ENCODE measurements at places on chromosomes 5 and 9.

DNA sequence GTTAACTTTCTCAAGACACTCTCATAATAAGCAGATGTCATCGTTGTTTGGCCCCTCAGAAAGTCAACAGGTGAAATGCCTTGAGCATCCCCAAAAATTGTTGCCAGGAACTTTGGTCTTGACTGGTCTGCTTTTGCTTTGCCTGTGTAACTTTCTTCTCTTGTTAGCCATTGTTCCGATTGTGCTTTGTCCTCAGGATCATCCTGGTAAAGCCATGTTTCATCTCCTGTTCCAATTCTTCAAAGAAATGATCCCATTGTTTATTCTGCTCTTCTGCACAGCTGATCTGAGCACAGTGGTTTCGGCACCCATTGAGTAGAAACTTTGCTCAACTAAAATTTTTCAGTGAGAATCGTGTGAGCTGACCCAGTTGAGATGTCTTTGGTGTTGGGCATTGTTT, 8.1 kb upstream of the ZBED3 start:
- DNase-seq, result no peak

DNA sequence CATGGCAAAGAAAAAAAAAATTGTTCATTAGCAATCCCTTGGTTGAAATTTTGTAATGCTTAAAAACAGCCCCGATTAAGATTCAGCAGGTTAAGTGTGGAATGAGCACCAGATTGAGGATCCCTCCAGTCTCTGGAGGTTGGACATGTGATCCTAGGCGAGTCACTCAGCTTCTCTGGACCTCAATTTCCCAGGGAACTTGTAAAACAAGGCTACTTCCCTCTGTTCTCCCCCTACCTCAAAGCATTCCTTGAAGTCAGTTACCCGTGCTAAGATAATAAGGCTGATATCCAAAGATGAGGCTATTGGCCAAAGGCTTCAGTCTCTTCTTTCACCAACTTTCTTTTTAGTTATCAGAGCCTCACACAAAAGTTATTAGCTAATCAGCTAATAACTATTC, 2.9 kb downstream of the KLHL3 start:
- DNase-seq, result no peak

DNA sequence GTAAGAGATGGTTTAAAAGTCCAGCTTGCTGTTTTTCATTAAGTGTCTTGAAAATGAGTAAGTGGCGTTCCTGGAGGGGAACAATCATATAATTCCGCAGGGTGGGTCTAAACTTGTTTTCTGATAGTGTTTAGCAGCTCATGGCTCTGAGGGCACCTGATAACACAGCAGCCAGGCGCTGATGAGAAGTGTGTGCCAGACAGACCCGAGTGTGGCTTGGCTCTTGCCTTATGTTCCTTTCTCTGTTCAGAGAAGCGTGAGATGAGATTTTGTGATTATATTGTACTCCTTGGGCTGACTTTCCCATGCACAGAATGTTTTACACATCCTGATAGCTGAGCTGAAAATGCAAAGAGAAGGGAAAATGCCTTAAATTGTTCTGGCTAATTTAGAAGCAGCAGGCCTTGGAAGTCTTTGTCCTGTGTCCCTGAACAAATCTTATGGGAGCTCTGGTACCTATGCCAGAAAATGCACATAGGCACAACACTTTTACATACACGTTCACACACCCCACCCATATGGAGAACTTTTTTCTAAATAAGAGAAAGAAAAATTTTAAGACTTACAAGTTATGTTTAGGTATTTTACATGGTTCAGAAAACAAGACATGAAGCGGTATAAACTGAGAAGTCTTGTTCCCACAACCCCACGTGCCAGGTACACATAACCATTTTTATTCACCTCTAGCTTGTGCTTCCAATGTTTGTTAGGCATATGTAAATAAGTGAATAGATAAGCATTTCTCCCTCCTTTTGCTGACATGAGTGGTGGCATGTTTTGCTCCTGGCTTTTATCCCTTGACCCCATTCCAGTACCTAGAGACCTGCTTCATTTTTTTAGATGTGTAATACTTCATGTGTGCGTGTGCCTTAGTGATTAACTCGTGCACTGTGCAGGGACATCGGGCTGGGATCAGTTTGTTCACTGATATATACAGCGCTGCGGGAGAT, 152.2 kb upstream of the OTULINL start:
- no peak for DNase-seq

DNA sequence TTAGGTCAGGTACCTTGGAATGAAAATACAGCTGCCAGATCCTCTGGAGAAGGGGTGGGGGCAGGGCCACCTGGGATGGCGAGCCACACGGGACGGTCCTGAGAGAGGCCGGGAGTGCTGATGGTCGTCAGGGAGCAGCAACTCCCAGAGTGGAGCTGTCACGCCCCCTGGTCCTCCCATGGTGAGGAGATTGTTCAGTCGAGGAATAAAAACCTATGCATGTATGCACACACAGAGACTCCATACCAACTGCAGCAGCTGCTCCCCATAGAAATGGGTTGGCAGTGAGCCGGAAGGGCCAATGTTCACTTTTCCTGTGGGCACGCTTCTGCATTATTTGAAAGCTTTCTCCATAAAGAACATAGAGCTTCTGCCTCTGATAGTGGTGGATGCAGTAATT, 45.2 kb upstream of the SEMA4D start:
- DNase-seq, result no peak

GRCh38 chr5:60738461-60738860, 38.5 kb upstream of the DEPDC1B start:
- DNase-seq, result no peak

GRCh38 chr5:117337064-117337749, 762.6 kb upstream of the SEMA6A start:
- no peak for DNase-seq

GRCh38 chr5:66989286-66989685, 207.3 kb downstream of the CD180 start:
- no peak for DNase-seq

DNA sequence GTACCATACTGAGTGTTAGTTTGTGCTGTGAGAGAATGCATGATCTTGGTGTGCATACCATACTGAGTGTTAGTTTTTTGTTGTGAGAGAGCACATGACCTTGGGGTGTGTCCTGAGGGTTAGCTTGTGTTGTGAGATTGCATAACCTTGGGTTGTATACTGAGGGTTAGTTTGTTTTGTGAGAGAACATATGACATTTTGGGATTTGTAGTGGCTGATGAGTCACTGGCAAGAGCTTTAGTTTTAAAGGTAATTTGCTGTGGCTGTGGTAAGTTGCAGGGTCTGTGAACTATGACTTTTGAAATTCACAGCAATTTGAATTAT, 1068.3 kb upstream of the EDIL3 start:
- no peak for DNase-seq

- DNase-seq, result no peak
These were observed 108.3 kb upstream of the LHFPL2 start for GRCh38 chr5:78756858-78757257.

- no peak for DNase-seq
These were observed 83.3 kb upstream of the CCDC112 start for GRCh38 chr5:115379622-115380344.

DNA sequence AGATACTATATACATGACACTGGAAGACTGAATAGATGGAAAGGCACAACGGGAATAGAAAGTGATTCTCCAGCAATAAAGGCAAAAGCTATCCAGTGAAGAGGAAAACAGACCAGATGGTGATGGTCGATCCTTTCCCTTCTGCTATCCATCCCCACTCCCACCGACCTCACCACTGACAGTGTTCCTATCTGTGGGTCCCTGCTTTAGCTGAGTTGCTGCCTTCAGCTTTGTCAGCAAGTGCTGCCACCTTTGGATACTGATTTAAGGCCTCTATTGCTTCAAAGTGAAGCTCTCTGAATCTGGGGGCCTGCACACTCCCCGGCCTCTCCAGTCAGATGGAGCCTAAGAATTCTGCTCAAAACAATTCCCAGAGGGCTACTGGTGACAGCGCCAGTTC, 32.3 kb downstream of the EPB41L4A start:
- no peak for DNase-seq

DNA sequence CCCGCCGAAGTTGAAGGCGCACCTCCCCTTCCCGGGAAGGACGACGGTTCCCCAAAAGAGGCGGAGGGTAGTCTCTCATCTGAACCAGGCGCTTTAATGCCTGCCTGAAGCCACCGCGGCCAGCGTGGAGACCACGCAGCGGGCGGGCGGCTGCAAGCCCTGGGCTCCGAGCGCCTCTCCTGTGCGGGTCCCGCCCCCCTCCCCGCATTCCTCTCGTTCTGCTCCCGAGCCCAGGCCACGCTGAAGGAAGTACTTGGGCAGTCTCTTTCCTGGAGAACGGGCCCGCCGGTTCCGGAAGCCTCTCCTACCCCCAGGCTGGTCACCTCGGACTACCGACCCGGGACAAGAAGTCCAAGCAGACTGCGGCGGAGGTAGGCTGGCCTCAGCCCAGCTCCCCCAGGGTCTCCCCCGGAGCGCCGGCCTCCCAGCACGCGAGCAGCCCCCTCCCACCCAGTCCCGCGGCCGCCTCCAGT, 571 bp downstream of the PPIC start:
- peak; percentile 14 for DNase-seq

DNA sequence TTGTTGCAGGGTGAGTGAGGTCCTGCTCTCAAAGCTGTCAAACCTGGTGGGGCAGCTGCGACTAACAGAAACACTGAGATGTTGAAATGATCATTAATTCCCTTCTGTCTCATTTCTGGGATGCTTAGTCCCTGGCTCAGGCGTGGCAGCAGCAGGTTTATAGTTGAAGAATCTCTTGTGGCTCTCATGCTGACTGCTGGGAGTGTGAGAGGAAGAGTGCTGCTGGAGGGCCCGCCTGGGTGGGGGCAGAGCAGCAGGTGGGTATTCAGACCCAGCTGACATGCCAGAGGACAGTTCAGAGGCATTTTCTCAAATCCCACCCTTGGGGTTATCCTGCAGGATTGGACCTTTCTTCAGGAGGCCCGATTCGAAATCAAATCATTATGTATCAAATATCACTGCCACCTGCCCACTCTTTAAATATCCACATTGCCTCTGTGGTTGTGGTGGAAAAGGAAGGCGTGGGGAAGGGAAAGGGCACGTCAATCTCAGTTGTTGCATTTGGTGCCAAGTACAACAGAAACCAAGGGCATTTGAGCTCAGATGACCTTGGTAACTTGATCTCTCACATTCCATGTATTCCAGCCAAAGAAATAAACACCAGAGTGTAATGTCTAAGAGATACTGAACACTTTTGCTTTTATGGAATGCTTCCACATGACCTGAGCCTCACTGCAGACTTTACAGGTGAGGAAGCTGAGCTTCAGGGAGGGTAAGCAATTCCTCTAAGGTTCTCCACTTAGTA, 224.3 kb downstream of the AOPEP start:
- DNase-seq, result no peak

GRCh38 chr5:134371834-134372340, 518 bp downstream of the UBE2B start:
- peak; percentile 85 for DNase-seq

DNA sequence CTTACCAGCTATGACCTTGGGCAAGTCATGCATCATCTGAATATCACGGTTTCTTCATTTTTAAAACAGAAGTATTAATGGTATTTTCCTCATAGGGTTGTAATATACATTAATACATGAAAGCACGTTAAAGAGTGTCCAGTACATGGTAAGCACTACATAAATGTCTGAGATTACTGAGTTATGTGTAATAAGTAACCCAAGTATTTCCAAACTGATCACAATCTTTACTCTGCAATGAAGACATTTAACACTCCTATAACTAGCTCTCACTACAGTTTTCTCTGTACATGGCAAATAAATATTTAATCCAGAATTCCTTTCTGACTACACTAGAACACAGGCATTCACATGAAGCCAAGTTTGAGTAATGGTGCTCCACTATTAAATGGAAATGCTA, 4.0 kb downstream of the GLDC start:
- no peak for DNase-seq

GRCh38 chr9:136526625-136527066, 19.2 kb downstream of the NOTCH1 start:
- no peak for DNase-seq

GRCh38 chr9:133882849-133883755, 109.0 kb downstream of the VAV2 start:
- DNase-seq, result no peak

- DNase-seq, result no peak
These were observed 199.1 kb downstream of the MTRR start for GRCh38 chr5:8068078-8068477.

- DNase-seq, result no peak
These were observed 83.1 kb upstream of the PLPP6 start for GRCh38 chr9:4579001-4579400.

GRCh38 chr5:77200663-77201062, 9.8 kb upstream of the PDE8B start:
- DNase-seq, result no peak

- no peak for DNase-seq
These were observed 139.0 kb downstream of the FAM114A2 start for GRCh38 chr5:153899746-153900145.

DNA sequence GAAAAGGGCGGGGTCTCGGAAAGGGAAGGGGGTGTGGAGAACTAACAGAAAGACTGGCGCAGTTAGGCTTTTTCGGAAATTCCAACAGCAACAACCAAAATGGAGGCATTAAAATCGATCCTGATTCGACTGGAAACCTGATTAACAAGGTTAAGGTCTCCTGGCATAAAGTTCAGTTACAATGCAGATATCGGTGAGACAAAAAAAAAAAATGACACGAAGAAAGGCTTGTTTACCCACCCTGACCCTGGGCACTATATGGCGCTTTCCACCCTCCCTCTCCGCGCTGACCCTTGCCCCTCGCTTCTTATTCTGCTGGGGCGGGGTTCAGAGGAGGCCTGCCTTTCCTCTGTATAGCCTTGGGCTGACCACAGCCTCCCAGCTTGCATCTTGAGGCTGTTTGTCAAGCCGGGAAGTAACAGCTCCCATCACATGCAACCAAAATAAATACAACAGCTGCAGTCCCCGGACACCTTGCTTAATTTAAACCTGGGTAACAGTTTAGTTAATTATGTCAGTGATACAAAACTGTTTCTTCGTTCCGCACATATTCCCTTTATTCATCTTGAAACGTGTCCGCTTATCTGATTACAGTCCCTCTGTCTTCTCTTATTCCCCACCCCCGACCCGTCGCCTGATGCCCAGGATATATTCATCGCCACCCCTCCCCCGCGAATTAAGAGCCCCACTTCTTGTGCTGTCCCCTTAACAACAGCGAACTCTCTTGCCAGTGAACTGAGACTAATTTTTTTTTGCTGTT, 795 bp upstream of the PJA2 start:
- DNase-seq, result peak; percentile 40

DNA sequence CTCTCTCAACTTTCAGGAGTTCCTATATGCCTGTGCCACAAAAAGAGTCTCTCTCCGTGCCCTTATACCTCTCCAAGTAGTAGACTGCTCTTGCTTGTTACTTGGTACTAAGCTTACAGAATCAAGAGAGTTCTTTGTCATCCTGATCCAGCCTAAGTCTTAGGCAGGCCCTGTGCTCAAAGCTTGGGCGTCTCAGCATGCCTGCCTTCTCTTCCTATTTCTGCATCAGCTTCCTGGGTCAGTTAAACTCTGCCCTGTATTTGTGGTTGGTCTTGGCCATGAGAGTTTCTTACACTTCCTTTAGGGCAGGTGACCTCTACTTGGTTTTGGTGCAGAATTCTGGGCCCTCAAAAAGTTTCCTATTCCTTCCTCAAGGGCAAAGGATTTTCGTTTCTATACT, 33.0 kb upstream of the UGCG start:
- no peak for DNase-seq

- no peak for DNase-seq
These were observed 71.2 kb downstream of the ZCCHC7 start for GRCh38 chr9:37191403-37192089.
